BE2C (cell line): ENCODE measurements at places on chromosomes 12 and 14.

GRCh38 chr12:47811581-47812484 lies 7.9 kb downstream of the HDAC7 start:
- DNase-seq = no peak

DNA sequence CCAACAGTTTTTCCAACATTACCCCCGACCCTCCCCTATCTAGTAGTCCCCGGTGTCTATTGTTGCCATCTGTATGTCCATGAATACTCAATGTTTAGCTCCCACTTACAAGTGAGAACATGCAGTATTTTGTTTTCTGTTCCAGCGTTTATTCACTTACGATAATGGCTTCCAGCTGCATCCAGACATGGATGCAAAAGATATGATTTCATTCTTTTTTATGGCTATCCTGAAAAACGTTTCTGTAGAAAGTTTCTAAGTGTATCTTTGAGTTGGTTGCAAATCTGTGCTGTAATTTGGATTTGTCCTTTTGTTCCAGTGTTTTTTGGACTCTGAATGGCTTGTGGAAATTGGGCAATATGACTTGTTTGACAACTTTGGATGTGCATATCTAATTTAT lies 11.7 kb downstream of the SP1 start:
- DNase-seq = no peak

GRCh38 chr14:89370781-89371180 lies 46.3 kb downstream of the FOXN3 start:
- DNase-seq = no peak

DNA sequence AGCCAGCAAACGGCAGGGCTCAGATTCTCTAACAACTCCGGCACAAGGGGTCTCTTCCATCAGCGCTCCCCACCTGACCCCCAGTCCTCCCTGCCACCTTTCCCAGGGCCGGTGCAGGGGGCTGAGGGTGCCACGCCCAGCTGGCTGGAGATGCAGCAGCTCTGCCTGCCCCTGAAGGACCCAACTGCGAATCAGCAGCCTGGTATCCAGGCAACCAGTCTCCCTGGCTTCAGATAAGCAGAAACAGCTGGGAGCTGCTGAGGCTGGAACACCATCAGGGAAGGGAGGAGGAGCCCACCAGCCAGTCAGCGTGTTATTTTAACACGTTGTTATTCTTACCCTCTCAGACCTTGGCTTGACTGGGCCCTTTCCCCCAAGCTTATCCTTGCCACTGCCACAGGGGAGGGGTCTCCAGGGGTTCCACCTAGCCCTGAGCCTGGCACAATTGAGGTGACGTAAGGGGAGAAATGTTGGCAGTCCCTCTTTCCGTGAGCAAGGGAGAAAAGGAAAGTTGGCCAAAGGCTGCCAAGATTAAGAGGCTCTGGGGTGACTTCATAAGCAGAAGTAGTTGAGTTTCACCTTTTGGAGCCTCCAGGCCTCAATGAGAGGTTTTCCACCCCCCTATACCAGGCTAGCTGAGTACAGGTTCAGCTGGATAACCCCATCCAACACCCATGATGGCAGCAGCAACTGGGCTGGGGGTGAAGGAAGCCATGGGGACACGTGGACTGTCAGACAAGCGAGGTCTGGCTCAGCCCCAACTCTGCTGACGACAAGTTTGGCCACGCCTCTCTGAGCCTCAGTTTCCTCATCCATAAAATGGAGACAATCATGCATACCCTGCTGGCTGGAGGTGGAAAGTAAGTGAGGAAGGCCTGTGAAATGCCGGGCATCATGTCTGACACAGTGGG lies 91.1 kb downstream of the IRF2BPL start:
- peak; percentile 90 for DNase-seq

DNA sequence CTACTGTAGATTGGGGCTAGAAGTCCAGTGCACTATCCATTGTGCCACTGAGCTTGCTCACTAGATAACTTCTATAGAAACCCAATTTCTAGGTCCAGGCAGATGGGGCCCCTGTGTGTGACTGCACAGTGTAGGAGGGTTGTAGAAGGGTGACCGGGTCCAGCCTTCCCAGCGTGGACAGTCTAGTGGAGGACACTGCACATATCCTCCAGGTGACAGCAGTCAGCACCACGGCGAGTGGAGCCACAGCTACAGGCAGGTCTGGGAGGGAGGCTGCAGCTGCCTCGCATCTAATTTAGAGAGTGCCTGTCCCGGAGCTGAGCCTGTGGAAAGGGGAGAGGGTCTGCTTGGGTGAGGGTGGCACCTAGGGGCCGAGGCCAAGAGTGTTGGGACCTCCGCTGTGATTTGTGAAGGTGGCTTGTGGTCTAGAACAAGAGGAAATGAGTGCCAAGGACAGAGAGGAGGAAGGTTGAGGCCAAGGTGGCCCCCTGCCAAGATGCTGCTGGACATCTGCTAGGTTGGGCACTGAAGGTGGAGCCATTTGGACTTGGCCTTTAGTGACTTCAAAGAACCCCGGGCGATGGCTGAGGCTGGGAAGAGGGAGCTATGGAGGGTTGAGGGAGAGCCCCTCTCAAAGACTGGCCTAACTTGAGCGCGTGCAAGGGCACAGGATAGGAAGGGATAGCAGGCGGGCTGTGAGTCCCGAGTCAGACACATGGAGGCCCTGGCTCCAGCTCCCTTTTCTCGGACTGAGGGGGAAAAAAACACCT lies 46.0 kb upstream of the TRAF3 start:
- DNase-seq = no peak
